ENCODE measurements at places on chromosomes 5 and 9.

DNA sequence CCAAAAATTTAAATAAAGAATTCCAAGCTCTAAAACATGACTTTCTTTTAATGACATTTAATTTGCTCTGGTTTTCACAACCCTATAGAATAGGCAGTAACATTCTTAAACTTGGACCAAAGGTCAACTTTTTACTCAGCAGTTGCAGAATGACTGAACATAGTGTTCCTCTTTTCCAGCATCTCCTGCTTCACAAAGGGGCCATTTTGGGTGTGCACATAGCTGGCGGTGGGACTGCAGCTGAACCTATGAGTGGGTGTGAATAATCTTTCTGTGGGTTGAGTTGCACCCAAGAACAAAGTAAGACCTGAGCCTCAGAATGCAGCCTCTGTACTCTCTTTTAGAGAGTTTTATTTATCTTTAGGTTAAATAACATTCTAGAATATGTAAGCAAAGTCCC, 96.9 kb upstream of the HAPLN1 start:
- no peak for DNase-seq

DNA sequence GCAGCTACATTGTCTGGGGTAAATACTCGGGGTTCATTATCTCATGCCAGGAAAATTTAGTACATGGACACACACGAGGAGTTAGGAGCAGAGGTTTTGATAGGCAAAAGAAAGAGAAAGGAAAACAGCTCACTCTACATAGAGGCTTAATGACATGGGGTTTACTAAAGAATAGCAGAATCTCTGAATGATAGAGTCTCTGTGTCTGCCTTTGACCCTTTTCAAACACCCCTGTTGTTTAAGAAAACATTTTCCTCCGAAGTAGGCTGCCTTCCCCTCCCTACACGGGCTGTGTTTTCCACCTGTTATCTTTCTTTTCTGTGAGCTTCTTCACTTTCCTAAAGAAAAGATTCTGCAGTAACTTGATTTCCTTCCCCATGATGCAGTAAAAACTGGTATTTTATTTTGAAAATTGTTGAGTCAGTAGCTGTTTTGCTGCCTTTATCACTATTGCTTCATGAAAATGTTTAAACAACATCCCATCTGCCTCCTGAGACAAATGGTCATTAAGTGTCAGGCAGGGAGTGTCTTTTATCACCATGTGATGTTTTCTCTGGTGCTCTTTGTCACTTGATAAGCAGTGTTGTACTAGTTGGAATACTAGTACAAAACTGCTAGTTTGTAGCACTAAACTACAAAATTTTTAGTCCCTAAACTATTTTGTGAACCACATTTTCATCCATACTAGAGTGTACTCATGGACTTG, 76.6 kb downstream of the PPIC start:
- no peak for DNase-seq

DNA sequence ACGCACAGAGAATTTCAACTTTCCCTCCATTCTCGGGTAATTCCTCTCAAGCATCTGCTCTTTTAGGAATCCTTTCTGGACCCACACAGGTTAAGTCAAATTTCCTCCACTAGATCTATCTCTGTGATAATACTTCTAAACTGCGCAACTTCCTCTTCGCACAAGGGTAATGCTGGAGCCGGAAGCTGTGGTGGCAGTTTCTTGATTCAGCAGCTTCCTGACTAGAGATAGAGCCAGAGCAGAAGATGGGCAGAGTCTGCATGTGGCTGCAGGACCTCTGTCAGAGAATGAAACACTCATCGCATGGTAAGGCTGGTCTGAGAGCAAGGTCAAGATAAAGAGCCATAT, 11.1 kb upstream of the CDC42SE2 start:
- no peak for DNase-seq

GRCh38 chr9:99057665-99058625, 47.0 kb upstream of the TGFBR1 start:
- peak; percentile 33 for DNase-seq

DNA sequence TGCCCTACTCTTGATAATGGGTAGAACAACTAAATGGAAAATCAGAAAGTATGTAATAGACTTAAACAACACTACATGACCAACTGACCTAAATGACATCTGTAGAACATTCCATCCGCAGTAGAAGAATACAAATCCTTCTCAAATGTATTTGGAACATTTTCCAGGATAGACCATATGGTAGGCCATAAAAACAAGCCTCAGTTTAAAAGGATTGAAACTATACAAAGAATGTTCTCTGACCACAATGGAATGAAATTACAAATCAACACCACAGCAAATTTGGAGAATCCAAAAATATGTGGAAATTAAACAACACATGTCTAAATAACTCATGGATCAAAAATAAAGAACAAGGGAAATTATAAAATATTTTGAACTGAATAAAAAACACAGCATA, 189.2 kb downstream of the NDUFS4 start:
- DNase-seq: no peak

- DNase-seq: no peak
These were observed 221.2 kb downstream of the SLC12A2 start for GRCh38 chr5:128304791-128305190.

- DNase-seq: no peak
These were observed 188.9 kb downstream of the TENT4A start for GRCh38 chr5:6902094-6902493.

GRCh38 chr5:171855798-171856763, 70.5 kb downstream of the SMIM23 start:
- DNase-seq: no peak

DNA sequence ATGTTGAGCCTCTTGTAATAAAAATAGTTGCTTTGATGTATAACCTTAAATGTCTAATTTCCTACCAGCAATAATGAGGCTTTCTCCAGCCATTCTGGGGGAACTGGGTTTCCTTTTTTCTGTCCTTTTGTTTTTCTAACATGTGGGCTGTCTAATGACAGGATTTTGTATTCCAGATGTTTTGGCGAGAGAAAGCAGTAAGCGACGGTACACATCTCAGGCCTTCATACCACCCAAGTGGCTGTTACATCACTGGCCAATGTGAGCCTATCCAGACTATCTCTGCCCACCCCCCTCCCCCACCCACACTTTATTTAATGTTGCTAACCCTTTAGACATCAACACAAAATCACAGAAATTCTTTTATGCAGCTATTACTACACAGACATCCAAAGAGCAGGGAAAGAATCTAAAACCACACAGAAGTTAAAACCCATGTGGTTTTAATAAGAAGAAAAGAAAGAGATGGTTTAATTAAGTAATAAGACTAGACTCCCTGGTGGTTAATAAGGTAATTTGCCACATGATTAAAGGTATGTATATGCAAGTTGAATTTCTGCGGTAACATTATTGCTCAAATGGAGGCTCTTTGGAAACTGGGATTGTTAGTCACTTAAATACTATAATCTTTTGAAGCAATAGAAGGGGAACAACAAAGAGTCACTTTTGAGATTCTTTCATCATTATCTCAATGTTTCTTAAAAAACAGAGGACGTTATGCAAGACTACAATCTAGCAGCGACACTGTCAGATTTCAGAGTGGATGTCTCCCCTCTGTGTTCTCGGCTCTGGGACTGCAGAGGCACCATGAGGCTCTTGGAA, 365.1 kb downstream of the ENC1 start:
- peak; percentile 12 for DNase-seq

DNA sequence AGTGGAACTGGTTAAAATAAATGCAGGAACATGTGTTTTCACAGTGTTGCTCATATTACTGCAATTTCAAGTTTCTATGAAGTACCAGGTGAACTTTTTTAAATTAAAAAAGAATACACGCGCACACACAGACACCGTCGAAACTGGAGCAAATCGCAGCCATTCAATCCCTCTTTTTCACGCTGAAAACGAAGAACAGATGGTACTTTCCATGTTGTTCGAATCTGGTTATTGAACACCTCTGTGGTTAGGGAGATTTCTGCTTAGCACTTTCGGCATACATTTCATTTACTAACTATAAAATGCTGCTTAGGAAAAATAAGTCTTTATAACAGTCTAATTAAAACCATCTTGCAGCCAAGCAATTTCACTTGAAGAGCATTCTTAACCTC, 6.8 kb downstream of the ZNF608 start:
- DNase-seq: no peak

DNA sequence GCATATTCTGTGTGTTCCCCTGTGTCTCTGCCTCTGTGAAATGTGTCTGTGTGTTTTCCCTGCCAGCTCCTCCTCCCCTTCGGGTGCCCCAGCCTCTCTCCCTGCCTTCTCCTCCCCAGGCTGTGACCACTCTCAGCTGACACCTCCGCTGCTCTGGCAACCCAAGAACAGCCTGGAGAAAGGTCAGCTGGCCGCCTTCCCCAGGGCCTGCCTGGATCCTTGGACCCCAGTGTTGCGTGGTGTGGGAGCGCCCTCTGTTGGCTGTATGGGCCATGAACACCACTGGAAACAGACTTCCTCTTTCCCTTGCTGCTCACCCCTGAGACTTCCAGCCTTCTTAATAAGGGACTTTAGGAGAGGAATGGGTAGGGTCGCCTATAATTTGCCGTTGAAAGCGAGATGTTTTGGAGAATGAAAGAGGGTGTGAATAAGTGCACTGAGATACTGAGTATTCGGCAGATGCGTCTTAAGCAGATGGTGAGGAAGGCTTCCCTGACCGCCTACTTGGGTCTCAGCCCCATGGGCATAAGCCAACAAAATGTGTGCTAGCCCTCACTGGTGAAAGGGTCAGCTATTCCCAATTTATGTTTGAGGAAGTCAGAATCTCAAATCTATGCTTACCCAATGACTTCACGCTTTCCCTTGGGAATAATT, 114.9 kb upstream of the TRIM32 start:
- DNase-seq: peak; percentile 42

DNA sequence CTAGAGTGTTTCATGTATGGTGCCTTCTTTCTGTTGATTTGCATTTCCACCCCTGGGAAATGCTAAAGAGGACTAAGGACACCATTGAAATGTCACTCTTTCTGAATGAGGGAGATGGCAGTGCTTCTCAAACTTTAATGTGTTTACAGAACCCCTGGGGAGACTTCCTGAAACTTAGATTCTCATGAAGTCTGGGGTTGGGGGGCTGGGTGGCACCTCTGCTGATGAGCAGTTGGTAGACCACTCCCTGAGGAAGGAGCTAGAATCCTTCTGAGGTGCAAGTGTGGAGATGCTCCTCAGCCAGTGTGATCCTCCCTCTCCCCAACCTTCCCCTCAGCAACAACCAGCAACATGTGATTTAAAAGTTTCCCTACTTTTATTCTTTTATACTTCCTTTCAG, 546.8 kb downstream of the LRRC70 start:
- no peak for DNase-seq

DNA sequence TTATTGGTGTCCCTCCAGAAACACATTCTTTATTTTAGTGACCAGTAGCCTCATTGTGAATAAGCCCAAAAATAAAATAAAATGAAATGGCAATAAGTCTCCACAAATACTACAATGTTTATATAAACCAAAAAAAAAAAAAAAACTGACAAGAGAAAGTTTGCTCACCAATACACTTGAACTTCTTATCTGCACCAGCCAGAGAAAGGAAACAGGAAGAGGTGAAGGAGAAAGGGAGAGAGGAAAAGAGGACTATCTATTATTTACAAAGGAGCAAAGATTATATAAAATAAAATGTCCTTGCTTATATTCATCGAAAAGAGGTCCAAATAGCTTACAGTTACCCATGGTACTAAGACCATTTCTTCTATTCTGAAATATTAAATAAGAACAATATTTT, 176.4 kb upstream of the CCNG1 start:
- DNase-seq: no peak

DNA sequence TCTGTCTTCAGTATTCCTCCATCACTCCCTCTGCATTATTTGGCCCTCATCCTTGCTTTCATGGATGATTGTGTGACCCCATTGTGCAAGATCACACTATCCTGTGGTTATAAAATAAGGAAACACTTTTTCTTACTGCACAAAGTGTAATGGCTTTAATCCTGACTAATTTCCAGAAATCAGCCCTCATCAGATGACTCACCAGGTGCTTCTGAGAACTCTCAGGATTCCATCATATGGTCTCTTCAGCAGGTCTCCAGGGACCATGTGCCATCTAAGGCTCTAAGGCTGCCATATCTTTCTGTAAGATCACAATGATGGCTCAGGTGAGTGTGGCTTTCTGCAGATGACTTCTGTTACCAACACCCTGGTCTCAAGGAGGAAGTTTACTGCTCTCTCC, 27.3 kb upstream of the FER start:
- no peak for DNase-seq

GRCh38 chr9:131748411-131748955, 8.6 kb upstream of the RAPGEF1 start:
- no peak for DNase-seq

DNA sequence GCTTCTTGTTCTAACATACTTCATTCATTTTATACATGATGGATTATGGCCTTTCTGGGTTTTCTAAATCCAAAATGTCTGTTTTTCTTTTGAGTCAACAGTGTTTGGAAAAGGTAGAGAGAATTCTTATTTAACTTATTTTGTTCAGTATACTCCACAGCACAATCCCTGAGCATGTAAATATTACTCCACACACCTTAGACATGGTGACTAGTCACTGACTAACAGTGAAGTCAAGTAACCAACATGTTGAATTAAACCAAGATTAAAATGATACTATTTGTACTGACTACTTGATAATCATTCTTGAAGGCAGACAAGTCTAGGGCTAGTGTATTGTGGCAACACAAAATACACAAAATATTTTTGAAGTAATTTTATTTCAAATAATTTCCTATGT, 55.0 kb downstream of the HAPLN1 start:
- no peak for DNase-seq

DNA sequence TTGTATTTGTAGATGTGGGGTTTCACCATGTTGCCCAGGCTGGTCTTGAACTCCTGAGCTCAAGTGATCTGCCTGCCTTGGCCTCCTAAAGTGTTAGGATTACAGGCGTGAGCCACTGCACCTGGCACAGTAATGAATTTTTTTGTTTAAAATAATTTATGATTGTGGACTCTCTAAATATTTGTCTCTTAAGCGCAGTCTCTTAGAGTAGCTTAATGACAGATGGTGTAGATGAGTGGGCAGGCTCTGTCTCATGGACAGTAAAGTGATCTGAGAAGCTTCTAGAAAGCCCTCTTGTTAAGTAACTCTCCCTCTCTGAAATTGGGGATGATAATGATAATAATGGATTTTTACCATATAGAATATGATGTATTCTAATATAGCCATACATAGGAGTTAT, 47.5 kb upstream of the KIAA1958 start:
- DNase-seq: no peak

- DNase-seq: no peak
These were observed 253.9 kb upstream of the TYRP1 start for GRCh38 chr9:12439267-12439666.

DNA sequence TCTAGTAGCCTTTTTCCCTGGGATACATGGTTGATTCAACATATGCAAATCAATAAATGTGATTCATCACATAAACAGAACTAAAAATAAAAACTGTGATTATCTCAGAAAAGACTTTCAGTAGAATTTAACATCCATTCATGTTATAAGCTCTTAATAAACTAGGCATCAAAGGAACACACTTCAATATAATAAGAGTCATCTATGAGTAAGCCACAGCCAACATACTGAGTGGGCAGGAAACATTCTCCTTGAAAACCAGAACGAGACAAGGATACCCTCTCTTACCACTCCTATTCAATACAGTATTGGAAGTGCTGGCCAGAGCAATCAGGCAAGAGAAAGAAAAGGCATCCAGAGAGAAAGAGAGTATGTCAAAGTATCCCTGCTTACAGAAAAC, 239.9 kb downstream of the ATPSCKMT start:
- no peak for DNase-seq

GRCh38 chr5:98804066-98804465, 30.6 kb downstream of the RGMB start:
- no peak for DNase-seq

- no peak for DNase-seq
These were observed 162.5 kb downstream of the COL23A1 start for GRCh38 chr5:178427576-178428197.

- DNase-seq: no peak
These were observed 124.8 kb downstream of the DRD1 start for GRCh38 chr5:175319199-175319598.

All from SW480 (cell line).